ENCODE measurements at places on chromosomes 2 and 18. TPM values are rescaled to one million over a fixed set of nuclear protein-coding genes. Genes with fewer than 3 reads are reported as not detected.

GRCh38 chr2:239567786-239568185 is 167.0 kb upstream of the HDAC4 start:
- H3K4me1 ChIP-seq = no peaks in the 10 kb centered on the region
- H3K4me3 ChIP-seq = no peak overlapping the region
- DNase-seq = no peak
- no peaks in the 10 kb centered on the region for H3K36me3 ChIP-seq
- H3K27me3 ChIP-seq = no peaks in the 10 kb centered on the region

GRCh38 chr2:133755480-133756300 is 187.4 kb upstream of the NCKAP5 start:
- no peaks in the 10 kb centered on the region for H3K36me3 ChIP-seq
- DNase-seq = peak; percentile 100
- no peak overlapping the region for H3K4me3 ChIP-seq
- no peaks in the 10 kb centered on the region for H3K27me3 ChIP-seq

- peaks cover 10% of the 10 kb centered on the region for H3K27me3 ChIP-seq
- no peak overlapping the region for H3K4me3 ChIP-seq
- H3K27ac ChIP-seq = no peak overlapping the region
- DNase-seq = peak; percentile 57
- H3K4me1 ChIP-seq = peaks cover 27% of the 10 kb centered on the region
Measured at GRCh38 chr2:111708476-111709180, 175.4 kb downstream of the ANAPC1 start.

GRCh38 chr2:234967201-234967869 is 15.5 kb downstream of the SH3BP4 start:
- H3K4me1 ChIP-seq = peaks cover 66% of the 10 kb centered on the region
- H3K36me3 ChIP-seq = peaks cover 7% of the 10 kb centered on the region
- no peak overlapping the region for H3K4me3 ChIP-seq
- no peak for DNase-seq
- H3K27ac ChIP-seq = no peak overlapping the region
- no peaks in the 10 kb centered on the region for H3K27me3 ChIP-seq

DNA sequence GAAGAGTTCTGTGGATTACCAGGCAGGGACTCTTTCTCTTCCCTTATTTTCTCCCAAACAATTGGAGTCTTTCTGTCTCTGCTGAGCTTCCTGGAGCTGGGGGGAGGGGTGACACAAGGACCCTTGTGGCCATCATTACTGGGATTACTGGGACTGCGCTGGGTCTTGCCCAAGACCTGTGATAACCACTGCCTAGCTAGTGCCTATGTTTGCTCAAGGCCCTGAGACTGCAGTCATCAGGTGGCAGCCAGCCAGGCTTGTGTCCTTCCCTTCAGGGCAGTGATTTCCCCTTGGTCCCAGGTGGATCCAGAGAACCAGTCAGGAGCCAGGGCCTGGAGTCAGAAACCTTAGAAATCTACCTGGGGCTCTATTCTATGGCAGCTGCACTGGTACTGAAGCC is 355.6 kb downstream of the PARD3B start:
- no peak for DNase-seq
- no peak overlapping the region for H3K4me3 ChIP-seq
- H3K27me3 ChIP-seq = no peaks in the 10 kb centered on the region

- no peaks in the 10 kb centered on the region for H3K27me3 ChIP-seq
- DNase-seq = no peak
- H3K4me1 ChIP-seq = peaks cover 34% of the 10 kb centered on the region
- H3K27ac ChIP-seq = peak within 1 kb of the TSS; percentile 4
- no peak within 1 kb of the TSS for H3K4me3 ChIP-seq
Measured at GRCh38 chr18:45825258-45826044, at the start of gene SIGLEC15. TSS of gene SIGLEC15 (plus strand) at chr18:45825675. CDS start at chr18:45825729, 54 bp downstream.

DNA sequence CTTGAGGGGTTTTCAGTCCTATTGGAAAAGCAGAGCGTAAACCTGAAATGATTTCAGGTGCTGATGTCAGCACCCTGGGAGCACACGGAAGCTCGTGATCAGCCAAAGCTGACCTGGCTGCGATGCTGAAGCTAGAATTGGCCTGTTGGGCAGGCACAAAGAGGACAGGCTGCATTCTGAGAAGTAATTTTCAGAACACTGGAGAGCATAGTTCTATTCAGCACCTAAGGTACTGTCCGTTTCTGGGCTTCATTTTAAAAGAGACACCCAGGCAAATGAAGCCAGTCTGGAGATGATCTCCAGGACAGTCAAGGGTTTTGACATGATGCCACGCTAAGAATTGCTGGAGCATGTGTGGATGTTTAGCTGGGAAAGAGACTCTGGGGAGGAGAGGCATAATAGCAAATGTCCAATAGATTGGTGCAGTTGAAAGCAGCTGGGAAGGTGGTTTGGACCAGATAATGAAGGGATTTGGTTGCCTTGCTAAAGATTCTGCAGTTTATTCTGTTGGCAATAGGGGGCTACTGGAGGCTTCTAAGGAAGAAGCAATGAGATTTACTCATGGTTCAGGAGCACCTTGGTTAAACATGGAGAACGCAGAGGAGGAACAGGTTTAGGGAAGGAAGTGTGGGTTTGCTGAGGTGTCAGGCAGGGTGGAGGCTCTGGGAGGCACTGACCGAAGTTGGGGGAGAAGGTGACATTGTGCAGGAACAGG is 86.6 kb downstream of the ACOXL start:
- H3K4me3 ChIP-seq = no peak overlapping the region
- no peak for DNase-seq
- no peak overlapping the region for H3K27ac ChIP-seq
- no peaks in the 10 kb centered on the region for H3K36me3 ChIP-seq

GRCh38 chr2:43515807-43516497 is 79.9 kb downstream of the THADA start:
- H3K4me3 ChIP-seq = no peak overlapping the region
- H3K36me3 ChIP-seq = no peaks in the 10 kb centered on the region

GRCh38 chr2:60992985-60993392 is 24.5 kb upstream of the PEX13 start:
- no peak for DNase-seq
- no peaks in the 10 kb centered on the region for H3K27me3 ChIP-seq

DNA sequence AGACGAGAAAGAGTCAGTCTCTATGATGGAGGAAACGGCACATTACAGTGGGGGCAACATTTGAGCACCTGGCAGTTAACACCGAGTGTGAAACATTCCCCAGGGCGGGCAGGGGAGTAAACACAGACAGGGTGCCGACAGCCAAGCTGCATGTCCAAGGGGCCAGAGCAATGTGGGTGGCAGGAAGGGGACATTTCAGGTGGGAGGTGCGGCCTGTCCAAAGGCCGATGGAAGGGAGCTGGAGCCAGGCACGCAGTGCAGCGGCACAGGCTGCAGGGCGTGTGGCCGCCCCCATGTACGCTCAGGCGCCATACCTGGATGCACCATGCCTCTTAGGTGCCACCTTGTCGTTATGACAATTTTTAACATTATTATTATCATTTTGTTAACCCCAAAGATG is 43.3 kb downstream of the TIMM21 start:
- no peaks in the 10 kb centered on the region for H3K36me3 ChIP-seq
- no peak overlapping the region for H3K27ac ChIP-seq
- peaks cover 5% of the 10 kb centered on the region for H3K4me1 ChIP-seq
- DNase-seq = no peak
- H3K27me3 ChIP-seq = no peaks in the 10 kb centered on the region

DNA sequence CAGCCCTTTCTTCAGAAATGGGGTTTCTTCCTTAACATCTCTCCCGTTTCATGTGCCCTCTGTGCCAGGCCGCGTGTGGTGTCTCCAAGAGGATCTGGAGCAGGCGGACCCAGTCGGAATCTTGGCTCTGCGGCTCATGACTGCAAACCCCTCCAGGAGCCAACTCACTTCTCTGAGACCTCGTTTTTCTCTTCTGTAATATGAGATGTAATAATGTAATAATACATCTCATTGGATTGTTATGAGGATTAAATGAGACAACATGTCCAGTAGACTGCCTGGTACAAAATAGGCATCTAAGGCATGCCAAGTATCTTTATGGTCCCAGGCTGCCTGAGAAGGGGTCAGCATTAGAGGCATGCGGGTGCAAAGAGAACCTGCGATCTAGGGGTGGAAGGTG is 221.3 kb upstream of the REV1 start:
- peaks cover 11% of the 10 kb centered on the region for H3K4me1 ChIP-seq
- H3K4me3 ChIP-seq = no peak overlapping the region
- peak; percentile 34 for DNase-seq
- H3K27ac ChIP-seq = no peak overlapping the region
- H3K36me3 ChIP-seq = no peaks in the 10 kb centered on the region
- H3K27me3 ChIP-seq = no peaks in the 10 kb centered on the region

GRCh38 chr18:57856128-57856527 is 53.0 kb upstream of the ATP8B1 start:
- no peak overlapping the region for H3K27ac ChIP-seq
- DNase-seq = no peak
- H3K4me3 ChIP-seq = no peak overlapping the region
- no peaks in the 10 kb centered on the region for H3K36me3 ChIP-seq
- H3K4me1 ChIP-seq = no peaks in the 10 kb centered on the region

The POTEC gene
- not detected for total RNA-seq

The HOXD13 gene
- total RNA-seq = not detected

The DCDC2C gene
- not detected for total RNA-seq

The WDR43 gene
- total RNA-seq = 71.9 TPM

All from astrocyte (in vitro differentiated cells and primary cell).